Kidney (tissue), 22 donors: ENCODE measurements at places on chromosomes 1 and 21. TPM values are rescaled to one million over a fixed set of nuclear protein-coding genes. Genes with fewer than 3 reads are reported as not detected.

Gene OR2T11
- 0.57 TPM for total RNA-seq

Gene RPS6KC1
- total RNA-seq: 13.8 TPM

Gene SLC5A9
- 2.3 TPM for total RNA-seq

Gene BRINP3
- 1.8 TPM for total RNA-seq

Gene NUDT4B
- total RNA-seq: not detected

Gene KCNK2
- 1.4 TPM for total RNA-seq

Gene SELL
- 9.8 TPM for total RNA-seq

Gene C1orf216
- 7.4 TPM for total RNA-seq

Gene BACE2
- 65.7 TPM for total RNA-seq

Gene RIPPLY3
- total RNA-seq: 0.31 TPM

Gene LCE2C
- not detected for total RNA-seq

Gene OR2M3
- total RNA-seq: not detected

Gene TIAM1
- total RNA-seq: 30.0 TPM

Gene KRTAP19-3
- total RNA-seq: not detected

Gene CLIC4
- total RNA-seq: 315 TPM

Gene SLC16A4
- total RNA-seq: 53.1 TPM

Gene ATXN7L2
- total RNA-seq: 7.3 TPM

Gene ATAD3C
- 10.0 TPM for total RNA-seq

Gene SPRR1B
- not detected for total RNA-seq

Gene MYOCOS
- total RNA-seq: 0.54 TPM

Gene TMEM9
- total RNA-seq: 81.9 TPM

Gene COA6
- 21.2 TPM for total RNA-seq

Gene IGSF9
- total RNA-seq: 0.88 TPM

Gene SRGAP2C
- 29.1 TPM for total RNA-seq

Gene DNASE2B
- total RNA-seq: not detected

Gene BCAN
- 0.19 TPM for total RNA-seq

Gene VASH2
- 0.57 TPM for total RNA-seq

Gene MTF1
- total RNA-seq: 26.7 TPM

Gene FALEC
- total RNA-seq: not detected

Gene NPPB
- not detected for total RNA-seq

Gene CAPN8
- total RNA-seq: 56.1 TPM

Gene CORT
- total RNA-seq: 0.22 TPM

Gene TENT5C
- total RNA-seq: 22.2 TPM

Gene CADM3
- 25.8 TPM for total RNA-seq

Gene DCDC2B
- total RNA-seq: not detected

Gene LRRC8B
- total RNA-seq: 15.1 TPM

Gene CRYAA
- total RNA-seq: not detected

Gene S100A12
- 1.3 TPM for total RNA-seq

Gene OPRD1
- total RNA-seq: not detected

Gene C2CD4D
- 0.57 TPM for total RNA-seq

Gene LMX1A
- not detected for total RNA-seq

Gene C1QTNF12
- total RNA-seq: 3.1 TPM

Gene PANK4
- total RNA-seq: 33.7 TPM

Gene PAQR6
- 4.2 TPM for total RNA-seq

Gene WLS
- total RNA-seq: 147 TPM

Gene KCNH1
- total RNA-seq: 0.54 TPM

Gene PGM1
- total RNA-seq: 40.3 TPM

Gene PDC
- total RNA-seq: not detected

Gene TRPM2
- total RNA-seq: 11.5 TPM

Gene ARHGEF10L
- 91.9 TPM for total RNA-seq

Gene SHISA4
- 10.4 TPM for total RNA-seq

Gene LCE1E
- total RNA-seq: not detected

Gene PSMB4
- 212 TPM for total RNA-seq

Gene IFNAR1
- total RNA-seq: 60.9 TPM

Gene ACAP3
- total RNA-seq: 39.5 TPM

Gene FNDC10
- total RNA-seq: 2.6 TPM

Gene EEIG2
- 8.3 TPM for total RNA-seq

Gene RNF207
- total RNA-seq: 43.6 TPM

Gene RGS8
- total RNA-seq: not detected
